HT1080 (cell line): ENCODE measurements at places on chromosomes 7 and 10. TPM values are rescaled to one million over a fixed set of nuclear protein-coding genes. Genes with fewer than 3 reads are reported as not detected.

SPDYE11 gene
- total RNA-seq, result not detected in 2 replicates

SYT15 gene
- total RNA-seq, result 0.07 and 0.08 TPM in 2 replicates

PITX3 gene
- not detected in 2 replicates for total RNA-seq

GIMAP8 gene
- not detected in 2 replicates for total RNA-seq

DEPP1 gene
- 0.97 and 1.2 TPM in 2 replicates for total RNA-seq

MSS51 gene
- total RNA-seq, result 0.13 and 0.20 TPM in 2 replicates

TMEM184A gene
- 1.1 and 1.5 TPM in 2 replicates for total RNA-seq

FGFBP3 gene
- 1.4 and 2.9 TPM in 2 replicates for total RNA-seq

PRKCQ gene
- total RNA-seq, result 0.16 and 0.33 TPM in 2 replicates

ADGRA1 gene
- not detected in 2 replicates for total RNA-seq

SFRP4 gene
- total RNA-seq, result 0.03 TPM in 1 of 2 replicates, not detected in the other

SPDYE2B gene
- not detected in 2 replicates for total RNA-seq

TACR2 gene
- not detected in 2 replicates for total RNA-seq

TMEM139 gene
- total RNA-seq, result not detected in 2 replicates

PROSER2 gene
- 23.6 and 33.1 TPM in 2 replicates for total RNA-seq

SLC18A3 gene
- total RNA-seq, result not detected in 2 replicates

TEX47 gene
- not detected in 2 replicates for total RNA-seq
